ENCODE measurements at places on chromosomes 4 and X. TPM values are rescaled to one million over a fixed set of nuclear protein-coding genes. Genes with fewer than 3 reads are reported as not detected.

The IL2 gene
- not detected for total RNA-seq

The LAS1L gene
- 15.3 TPM for total RNA-seq

The LPAR4 gene
- 0.08 TPM for total RNA-seq

The SOX3 gene
- total RNA-seq, result not detected

The KLHL13 gene
- 6.8 TPM for total RNA-seq

The HTRA3 gene
- 48.5 TPM for total RNA-seq

The ADAMTS3 gene
- 1.2 TPM for total RNA-seq

The BEX5 gene
- total RNA-seq, result 1.4 TPM

The SSX1 gene
- total RNA-seq, result not detected

The MFAP3L gene
- 5.0 TPM for total RNA-seq

The NSUN7 gene
- 6.6 TPM for total RNA-seq

The SYP gene
- total RNA-seq, result 2.8 TPM

The RAI2 gene
- total RNA-seq, result 19.9 TPM

The CTBP1 gene
- total RNA-seq, result 121 TPM

The UGT2A3 gene
- total RNA-seq, result not detected

The PPM1K gene
- 126 TPM for total RNA-seq

The SPIN2A gene
- total RNA-seq, result 0.52 TPM

The MAGEA2 gene
- not detected for total RNA-seq

The SLC25A6 gene
- total RNA-seq, result 206 TPM

The PLRG1 gene
- total RNA-seq, result 43.2 TPM

The IL1RAPL1 gene
- total RNA-seq, result 1.6 TPM

The STPG2 gene
- total RNA-seq, result 0.24 TPM

The CTAG2 gene
- not detected for total RNA-seq

The MUC7 gene
- total RNA-seq, result not detected

The XAGE2 gene
- total RNA-seq, result not detected

The CXCL1 gene
- total RNA-seq, result 9.2 TPM

The PLAC8 gene
- total RNA-seq, result 1.2 TPM

The RHOXF1 gene
- total RNA-seq, result 0.29 TPM

The HSFX2 gene
- not detected for total RNA-seq

The SEC24B gene
- 25.5 TPM for total RNA-seq

Measured in left cardiac atrium (tissue), 4 donors.